Natural killer cell treated with Interleukin-12 subunit alpha and Interleukin-12 subunit beta and Interleukin-15 and Interleukin-18, amount 100 ng/mL, for 72 hours (primary cell): ENCODE measurements at places on chromosomes 4 and X.

GRCh38 chrX:148806145-148806870 lies 305.9 kb downstream of the AFF2 start:
- no peak for DNase-seq

DNA sequence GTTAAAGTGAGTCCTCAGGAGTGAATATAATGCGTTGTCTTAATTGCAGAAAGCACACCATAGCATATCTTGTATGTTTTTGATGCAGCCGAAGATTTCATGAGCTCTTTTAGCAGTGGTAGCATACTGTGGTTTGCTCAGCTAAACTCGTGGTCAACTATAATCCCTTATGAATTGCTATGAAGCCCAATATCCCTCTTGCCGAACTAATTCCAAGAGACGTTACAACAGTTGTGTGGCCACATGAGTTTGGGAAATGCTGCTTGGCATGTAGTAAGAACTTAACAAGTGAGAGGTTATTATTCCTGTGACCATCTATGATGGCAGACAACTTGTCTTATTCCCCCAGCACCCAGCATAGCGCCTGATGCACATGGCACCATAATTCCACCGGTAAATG lies 30.7 kb downstream of the SYAP1 start:
- no peak for DNase-seq

DNA sequence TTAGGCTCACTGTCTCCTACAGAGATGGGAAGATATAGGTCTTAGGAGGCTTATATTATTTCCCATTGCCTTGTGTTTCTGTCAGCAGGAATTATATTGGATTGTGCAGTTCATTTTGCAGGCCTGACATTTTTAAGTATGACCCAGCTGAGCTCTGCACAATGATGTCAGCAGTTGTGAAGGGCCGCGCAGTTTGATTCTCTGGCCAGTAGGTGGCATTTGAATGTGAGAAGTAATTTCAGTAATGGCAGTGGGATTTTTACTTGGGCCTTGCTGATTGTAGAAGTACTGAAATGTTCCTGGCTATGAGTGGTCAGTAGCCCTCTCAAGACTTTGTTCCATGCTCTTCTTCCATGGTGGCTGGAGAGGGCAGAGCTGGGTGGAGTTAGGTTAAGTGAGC lies 247.2 kb upstream of the MTMR8 start:
- no peak for DNase-seq

DNA sequence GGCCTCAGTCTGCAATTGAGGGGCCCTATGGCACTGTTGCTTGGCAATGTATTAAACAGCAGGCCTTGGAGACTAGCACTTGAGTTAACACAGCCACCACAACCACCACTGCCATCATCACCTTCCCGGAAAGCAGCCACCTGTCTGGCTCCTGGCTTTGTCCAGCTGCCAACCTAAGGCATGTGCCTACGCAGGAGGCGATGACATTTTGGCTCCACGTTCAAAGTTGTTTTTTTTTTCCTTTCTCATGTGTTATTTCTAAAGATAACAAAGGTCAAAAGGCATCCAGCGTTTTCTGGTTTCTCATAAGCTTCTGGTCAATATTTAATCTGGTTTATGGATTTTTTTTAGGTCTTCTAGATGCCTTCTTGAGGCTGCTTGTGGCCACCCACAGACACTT lies 7.5 kb downstream of the CLDN2 start:
- DNase-seq = no peak

DNA sequence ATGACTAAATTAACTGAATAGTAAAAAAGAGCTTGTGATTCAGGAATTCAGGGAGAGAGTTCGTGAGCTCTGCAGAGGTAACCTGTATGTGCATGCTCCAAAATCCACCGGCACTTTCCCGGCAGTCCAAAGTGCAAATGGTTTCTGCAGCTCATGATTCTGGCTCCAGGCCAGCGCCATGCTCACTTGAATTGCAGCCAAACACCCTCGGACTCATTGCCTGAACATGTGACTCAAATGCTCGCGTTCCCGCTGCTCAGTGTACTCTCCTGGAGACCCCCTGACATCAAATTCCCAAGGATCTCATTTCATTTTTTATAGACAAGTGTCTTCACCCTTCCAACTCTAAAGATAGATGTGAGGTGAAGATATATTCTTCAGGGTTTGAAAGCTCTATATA lies 44.1 kb upstream of the SH3RF1 start:
- no peak for DNase-seq

- DNase-seq = no peak
These were observed 37.7 kb upstream of the ENPP6 start for GRCh38 chr4:184255361-184255760.

GRCh38 chr4:73028621-73029020 lies 40.9 kb downstream of the COX18 start:
- no peak for DNase-seq

DNA sequence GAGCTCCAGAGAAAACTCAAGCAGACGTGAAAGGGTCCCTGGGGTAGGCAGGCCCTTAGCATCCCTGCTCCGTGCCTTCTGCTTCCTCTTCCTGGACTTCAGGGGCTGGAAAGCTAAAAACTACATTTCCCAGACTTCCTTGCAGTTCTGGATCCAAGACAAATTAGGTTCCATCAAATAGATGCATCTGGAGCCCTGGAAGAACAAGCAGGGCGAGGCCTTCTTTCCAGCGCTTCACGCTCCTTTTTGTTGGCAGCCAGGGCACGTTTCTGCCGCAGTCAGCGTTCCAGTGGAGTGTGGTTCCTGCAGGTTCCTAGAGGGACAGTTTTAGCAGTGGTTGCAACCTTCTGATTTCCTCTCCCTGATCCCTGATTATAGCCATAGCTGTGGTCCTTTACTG lies 53.6 kb upstream of the MSX1 start:
- DNase-seq = no peak

DNA sequence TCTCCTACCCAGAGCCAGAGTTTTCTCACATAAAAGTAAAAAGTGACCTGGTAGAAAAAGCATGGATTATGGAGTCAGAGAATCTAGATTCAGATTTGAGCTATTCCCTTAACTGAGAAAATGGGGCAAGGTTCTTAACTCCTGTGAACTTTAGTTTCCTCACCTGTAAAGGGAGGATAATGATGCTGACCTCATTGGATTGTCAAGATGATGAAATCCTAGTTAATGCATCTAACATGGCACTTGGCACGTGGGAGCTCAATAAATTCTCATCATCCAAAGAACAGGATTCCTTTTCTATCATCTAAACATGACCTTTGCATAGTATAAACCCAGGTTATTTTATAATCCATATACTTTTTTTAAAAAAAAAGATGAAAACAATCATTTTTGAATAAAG lies 18.6 kb downstream of the FHDC1 start:
- no peak for DNase-seq

GRCh38 chr4:86452422-86452891 lies 92.6 kb upstream of the MAPK10 start:
- no peak for DNase-seq

- DNase-seq = no peak
These were observed 16.1 kb downstream of the CPEB2 start for GRCh38 chr4:15018361-15018760.

DNA sequence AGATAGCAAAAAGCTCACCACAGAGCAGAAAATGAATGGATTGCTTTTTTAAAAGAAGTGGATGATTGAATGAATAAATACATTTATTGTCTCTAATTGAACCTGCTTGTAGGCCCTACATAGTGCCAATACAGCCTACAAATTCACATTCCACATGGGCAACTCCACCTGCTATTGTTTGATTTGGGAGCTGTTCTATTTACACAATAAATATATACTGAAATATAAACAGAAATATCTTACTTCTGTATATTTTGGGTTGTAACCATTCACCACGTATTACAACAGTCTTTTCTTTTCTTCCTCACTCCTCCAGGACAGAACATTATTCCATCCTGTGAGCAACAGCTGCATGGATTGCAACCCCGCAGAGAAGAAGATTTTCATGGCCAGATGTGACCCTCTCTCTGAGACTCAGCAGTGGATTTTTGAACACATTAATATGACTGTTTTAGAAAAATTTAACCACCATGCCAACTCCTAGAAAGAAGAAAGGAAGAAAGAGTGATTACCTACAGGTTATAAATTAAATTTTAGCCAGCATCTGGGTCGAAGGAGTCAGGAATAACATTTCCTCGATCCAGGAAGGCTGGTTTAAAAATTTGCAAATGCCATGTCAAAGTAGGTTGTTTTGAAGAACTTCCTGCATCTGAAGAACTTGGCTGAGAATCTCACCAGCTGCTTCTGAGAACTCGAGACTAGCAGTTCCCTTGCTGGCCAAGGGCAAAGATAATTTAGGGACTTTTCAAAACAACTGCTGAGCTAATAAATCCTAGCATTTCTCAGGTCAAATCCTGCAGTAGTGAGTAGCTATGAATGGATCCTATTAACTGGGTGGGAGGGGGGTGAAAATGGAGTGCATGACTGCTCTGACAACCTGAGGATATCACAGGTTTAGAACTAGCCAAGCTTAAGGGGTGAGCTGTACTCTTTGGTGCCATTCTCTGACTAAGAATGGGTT lies 128.7 kb upstream of the GALNT7 start:
- DNase-seq = no peak
